ENCODE measurements at places on chromosomes 1 and 21.

DNA sequence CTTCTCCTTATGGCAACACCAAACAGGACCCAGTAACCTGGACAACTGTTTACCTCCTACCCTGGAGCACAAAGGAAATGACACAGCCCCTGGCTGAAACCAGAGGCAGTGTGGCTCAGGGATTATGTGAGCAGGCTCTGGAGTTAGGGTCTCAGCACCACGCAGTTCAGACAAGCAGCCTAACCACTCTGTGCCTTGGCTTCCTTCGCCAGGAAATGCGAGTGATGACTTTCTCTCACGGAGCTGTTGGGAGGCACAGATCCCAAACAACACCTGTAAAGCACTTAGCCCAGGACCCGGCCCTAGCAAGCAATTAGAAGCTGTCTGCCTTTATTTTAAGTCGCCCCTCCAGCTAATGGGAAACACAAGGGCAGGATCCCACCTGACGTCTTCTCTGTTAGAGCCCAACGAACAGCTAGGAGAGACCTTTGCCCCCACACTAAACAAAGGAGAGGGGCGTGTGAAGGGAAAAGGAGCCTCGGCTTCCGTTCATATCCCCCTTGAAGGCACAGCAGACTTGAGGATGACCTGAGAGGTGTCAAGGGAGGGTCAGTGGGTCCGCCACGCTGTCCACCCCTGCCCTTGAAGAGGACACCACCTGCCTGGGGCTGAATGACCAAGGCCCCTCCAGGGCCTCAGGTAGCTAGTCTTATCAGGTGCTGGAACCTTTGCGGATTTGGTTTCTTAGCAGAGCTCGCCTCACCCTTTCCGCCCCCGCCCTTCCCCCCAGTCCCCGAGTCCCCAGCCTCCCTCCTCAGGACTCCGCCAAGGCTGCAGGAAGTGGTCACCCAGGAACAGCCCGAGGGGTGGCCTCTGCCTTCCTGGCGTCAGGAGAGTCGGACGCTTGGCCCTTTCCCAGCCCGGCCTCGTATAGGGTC lies 860 bp downstream of the TMEM63A start:
- peak; percentile 35 for ATAC-seq

DNA sequence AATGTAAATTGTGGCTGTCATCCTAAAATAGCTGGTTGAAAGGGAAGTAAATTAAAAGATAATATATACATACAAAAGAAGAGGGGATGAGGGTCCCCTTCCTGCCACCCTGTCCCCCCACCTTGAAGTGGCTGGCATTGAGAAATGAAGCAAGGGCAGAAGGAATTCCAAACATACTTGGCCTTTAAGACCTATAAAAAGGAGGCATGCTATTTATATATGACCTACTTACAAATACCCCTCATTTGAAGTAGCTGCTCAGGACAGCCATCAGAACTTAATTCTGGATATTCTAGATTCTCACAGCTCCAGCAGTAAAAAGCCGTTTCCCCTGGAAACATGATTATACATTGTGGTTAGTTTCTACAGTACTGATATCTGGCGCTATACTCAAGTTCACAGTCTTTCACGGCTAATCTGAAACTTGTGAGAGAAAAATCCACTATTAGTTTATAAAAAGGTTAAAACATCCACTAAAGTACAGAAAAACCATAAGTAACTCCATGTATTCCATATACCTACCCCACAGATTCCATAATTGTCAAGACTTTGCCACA lies 9.6 kb upstream of the MAP10 start:
- ATAC-seq, result no peak

GRCh38 chr1:966704-967300 lies 520 bp downstream of the PLEKHN1 start:
- peak; percentile 76 for ATAC-seq

GRCh38 chr1:200366577-200367253 lies 43.1 kb downstream of the ZNF281 start:
- no peak for ATAC-seq

DNA sequence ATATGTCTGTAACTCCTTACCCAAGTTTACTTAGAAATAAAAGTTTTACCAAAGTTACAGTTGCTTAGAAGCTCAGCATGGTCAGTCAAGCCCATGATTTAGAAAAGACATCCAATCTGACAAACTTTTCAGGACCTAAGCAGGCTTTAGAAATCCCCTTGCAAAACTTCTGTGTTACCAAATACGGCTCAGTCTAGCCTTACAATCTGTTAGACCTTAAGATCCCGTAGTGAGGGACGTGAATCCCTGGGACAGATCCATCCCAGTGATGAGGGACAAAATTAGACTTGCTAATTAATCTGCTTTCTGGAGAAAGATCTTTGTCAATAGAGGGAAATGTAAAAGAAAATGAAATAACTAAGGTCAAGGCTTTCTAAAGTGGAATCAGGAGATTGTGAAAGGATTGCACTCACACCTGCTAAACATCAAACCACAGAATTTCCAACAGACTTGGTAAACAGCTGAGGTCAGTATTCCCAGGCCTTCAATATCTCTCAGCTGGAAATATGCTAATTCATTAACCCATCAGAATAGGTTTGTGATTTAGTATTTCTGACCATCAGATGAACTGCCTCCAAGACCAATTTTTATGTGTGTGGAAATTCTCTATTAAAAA lies 375.3 kb downstream of the DUSP10 start:
- ATAC-seq, result no peak

DNA sequence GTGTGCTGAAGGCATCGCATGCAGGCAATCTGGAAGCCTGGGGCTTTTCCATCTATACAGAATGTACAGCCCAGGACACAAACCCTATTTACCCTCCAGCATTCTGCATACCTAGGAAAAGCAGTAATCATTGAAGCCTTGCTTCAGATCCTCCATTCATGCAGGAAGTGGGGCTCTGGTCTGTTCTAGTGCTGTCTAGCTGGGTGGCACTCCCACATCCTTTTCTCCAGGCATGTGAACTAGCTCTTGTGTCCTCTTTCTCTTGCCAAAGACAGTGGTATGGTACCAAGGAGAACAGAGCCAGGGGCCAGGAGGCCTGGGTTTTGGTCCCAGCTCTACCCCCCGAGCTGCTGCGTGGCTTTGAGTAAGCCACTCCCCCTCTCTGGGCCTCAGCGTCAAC lies 21.7 kb downstream of the LRP8 start:
- ATAC-seq, result no peak

DNA sequence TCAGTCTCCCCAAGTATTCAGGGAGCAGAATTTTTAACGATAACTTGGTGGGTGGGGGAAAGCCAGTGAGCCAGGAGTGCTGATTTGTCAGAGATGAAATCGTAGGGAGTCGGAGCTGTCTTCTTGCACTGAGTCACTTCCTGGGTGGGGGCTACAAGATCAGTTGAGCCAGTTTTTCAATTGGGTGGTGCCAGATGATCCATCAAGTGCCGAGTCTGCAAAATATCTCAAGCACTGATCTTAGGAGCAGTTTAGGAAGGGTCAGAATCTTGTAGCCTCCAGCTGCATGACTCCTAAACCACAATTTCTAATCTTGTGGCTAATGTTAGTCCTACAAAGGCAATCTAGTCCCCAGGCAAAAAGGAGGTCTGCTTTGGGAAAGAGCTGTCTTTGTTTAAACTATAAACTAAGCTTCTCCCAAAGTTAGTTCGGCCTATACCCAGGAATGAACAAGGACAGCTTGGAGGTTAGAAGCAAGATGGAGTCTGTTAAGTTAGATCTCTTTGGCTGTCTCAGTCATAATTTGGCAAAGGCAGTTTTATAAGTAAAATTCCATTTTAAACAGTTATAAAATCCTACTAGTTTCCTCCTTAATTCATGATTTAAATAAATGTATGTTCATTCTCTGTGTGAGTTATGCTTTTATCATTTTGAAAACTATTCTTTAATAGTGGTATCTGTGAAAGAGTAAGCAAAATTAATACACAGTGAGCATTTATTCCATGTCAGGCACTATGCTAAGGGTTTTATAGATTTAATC lies 51.7 kb downstream of the SLC16A1 start:
- ATAC-seq, result no peak

- no peak for ATAC-seq
These were observed 65.4 kb downstream of the LUZP1 start for GRCh38 chr1:23103001-23103889.

GRCh38 chr1:36433102-36433501 lies 17.1 kb downstream of the OSCP1 start:
- no peak for ATAC-seq

DNA sequence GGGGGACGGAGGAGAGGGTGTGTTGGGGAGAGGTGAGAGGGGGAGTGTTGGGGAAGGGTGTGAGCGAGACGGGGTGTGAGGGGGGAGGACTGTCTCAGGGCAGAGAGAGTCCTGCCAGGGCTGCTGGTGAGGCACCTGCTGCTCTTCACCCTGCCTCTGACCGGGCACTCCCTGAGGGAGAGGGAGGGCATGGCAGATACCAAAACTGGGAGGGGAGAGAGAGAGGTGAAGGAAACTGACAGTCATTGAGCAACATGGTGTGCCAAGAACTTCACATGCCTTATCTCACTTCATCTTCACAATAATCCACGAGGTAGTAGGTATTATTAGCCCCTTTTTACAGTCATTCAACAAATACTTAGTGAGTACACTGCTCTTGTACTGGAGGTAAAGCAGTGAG lies 61.3 kb upstream of the ARTN start:
- no peak for ATAC-seq

DNA sequence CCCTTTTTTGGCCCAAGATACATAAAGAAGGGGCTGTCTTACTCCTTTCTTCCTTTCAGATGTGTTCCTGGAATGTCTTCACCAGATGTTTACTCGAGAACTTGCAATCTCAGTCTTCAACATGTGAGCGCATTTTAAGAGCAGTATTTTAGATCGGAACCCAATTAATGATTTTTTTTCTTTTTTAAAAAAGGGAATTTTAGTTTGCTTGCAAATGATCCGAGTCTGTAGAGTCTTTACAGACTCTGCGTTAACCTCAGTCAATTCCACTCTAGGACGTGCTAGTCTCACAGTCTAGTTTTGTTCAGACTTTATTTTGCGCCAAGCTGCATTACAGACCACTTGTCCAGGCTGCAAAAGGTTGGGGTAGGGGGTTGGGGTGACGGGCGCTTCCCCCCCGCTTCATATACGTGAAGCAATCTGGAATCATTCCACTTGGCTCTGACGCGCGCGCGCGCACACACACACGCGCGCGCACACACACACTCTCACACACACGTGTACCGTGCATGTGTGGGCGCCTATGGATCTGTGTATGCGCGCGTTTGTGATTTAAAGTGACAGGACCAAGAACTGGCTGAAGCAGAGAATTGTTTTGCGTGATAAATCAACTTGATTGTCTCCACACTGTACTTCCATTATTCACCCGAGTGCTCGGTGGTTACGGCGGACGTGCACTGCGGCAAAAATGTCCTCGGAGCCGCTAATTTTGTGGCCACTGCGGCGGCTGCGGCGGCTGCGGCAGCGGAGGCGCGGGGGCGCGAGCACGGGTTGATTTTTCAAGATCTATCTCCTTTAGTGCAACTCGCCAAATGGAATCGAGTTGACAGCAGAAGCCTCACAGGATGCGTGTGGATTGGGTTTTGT lies 25.6 kb upstream of the NFIA start:
- ATAC-seq, result peak; percentile 28

Data from gastroesophageal sphincter (tissue), 4 donors.